ENCODE measurements at places on chromosomes 13 and 19.

DNA sequence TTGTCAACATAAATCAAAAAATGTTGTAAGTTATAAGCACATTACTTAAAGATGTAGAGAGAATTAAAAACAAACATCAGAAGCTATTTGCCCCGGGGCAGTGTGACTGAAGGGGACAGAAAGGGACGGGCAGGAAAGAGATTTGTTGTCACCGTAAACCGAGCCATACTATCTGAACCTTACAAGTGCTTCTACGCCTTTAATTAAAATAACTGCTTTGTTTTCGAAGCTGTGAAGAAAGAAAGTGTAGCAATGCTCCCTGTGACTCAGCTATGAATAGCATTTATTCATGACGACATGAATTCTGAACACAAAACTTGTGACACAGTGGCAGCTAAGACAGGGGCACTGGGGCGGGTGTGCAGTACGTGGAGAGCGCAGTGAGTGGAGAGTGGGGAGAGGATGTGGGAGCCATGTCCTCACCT is 30.0 kb downstream of the ZNF787 start:
- no peak for DNase-seq

DNA sequence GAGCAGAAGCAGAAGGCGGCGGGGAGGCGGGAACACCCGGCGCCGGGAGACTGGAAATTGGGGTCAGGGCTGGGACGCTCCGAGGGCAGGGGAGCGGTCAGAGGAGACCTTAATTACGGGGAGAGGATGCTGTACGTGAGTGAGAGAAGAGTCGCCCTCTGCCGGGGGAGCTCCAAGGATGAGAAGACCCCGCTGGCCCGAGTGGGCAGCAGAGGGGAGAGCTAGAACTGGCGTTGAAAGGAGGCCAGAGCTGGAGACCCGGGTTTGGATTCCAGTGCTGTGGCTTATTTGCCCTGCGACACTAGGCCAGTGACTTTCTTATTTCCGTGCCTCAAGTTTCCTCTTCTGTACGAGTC is 536 bp downstream of the FAM32A start:
- peak; percentile 87 for DNase-seq

- DNase-seq, result peak; percentile 79
These were observed 50.3 kb upstream of the SIN3B start for GRCh38 chr19:16778796-16779411.

- no peak for DNase-seq
These were observed 143.6 kb downstream of the OXGR1 start for GRCh38 chr13:96850538-96851145.

GRCh38 chr13:94859278-94859691 is 146.9 kb upstream of the SOX21 start:
- peak; percentile 83 for DNase-seq

DNA sequence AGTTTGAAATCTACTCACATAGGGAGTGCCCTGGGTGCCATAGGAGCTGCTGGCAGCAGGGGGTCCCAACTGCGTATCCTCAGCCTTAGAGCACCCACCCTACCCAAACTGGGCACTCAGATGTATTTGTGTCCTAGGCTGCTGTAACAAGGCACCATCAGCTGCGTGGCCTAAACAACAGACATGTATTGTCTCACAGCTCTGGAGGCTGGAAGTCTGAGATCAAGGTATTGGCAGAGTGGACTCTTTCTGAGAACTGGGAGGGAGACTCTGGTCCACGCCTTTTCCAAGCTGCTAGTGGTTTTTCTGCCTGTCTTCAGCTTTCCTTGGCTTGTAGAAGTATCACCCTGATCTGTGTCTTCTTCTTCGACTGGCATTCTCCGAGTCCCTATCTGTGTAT is 83.6 kb downstream of the FGF14 start:
- no peak for DNase-seq

DNA sequence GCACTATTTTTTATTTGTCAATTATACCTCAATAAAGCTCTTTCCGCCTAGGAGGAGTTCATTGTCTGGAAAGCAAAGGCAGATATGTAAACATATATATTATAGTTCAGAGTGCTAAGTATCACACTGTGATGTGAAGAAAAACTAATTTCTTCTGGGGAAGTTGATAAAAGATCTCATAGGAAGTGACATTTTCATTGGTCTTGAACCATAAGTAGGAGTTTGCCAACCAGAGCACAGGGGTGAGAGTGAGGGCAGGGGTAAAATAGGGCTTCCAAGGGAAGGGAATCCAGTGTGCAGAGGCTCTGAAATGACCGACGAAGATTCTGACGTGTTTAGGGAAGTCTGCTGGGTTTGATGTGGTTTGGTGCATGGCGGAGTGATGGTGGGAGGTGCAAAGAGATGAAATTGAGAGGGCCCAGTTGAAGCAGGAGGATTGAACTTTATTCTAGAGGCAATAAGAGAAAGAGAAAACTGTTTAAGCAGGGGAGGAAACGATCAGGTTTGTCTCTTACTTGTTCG is 780 bp upstream of the GTF2F2 start:
- no peak for DNase-seq

DNA sequence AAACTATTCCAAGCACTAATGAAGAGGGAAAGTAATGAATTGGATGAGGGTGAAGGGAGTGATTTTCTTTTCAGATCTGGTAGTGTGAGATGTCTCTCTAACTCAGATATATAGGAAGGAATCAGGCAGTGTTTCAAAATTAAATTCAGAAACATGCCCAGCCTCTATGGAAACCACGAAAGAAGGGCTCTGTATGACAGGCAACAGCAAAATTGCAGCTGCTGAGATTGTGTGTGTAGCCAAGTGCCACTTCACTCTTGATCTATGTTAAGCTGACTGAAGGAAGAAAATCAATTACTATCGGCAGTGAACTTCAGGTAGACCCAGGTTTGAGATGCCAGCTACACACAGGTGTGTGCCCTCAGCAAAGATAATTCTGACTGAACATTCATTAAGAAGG is 387.4 kb downstream of the PCDH9 start:
- DNase-seq, result no peak

GRCh38 chr19:9406798-9407352 is 28.5 kb downstream of the ZNF266 start:
- peak; percentile 83 for DNase-seq

GRCh38 chr13:94967183-94968039 is 255.1 kb upstream of the SOX21 start:
- DNase-seq, result no peak

DNA sequence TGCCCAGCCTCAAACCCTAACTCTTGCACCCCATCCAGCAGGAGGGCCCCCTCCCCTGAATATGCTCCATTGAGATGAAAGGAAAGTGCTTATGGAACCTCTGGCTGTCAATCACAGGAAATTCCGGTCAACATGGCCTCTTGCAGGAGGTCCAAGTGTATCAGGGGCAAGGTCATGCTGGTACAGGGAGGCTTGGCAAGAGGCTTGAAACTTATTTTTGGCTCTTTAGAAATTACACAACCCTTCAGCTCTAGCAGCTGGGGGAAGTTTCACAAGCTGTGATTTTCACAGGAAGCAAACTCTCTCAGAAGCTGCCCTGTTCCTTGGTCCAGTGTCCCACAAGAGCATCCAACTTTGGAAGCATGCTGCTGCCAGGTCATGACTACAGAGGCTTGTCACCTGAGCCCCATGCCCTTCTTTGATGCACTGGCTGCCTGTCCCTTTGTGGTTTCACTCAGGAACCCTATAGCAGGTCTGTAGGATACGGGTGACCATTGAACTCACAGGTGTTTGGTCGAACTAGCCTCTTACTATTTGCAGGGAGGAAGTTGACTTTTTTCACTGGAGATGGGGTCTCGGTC is 8.4 kb downstream of the ASF1B start:
- no peak for DNase-seq

- no peak for DNase-seq
These were observed 12.4 kb downstream of the ZNF780A start for GRCh38 chr19:40078377-40078776.

- no peak for DNase-seq
These were observed 45.2 kb downstream of the GPR180 start for GRCh38 chr13:94646904-94647303.

DNA sequence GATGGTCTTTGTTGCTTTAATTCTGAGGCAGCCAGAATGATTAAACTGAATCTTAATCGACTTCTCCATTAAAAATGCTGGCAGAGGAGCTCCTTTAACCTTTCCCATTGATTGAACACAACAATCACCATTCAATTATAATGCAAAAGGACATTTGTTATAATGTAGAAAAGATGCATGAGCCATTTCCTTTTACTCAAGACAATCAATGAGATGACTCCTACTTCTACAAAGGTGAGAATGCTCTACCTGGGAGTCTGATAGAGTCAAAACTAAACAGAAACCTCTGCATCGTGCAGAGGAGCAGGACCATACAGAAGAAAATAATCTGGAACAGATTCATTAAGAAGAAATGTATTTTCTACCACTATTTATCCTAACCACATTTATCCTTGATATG is 253.6 kb upstream of the DACH1 start:
- DNase-seq, result no peak

DNA sequence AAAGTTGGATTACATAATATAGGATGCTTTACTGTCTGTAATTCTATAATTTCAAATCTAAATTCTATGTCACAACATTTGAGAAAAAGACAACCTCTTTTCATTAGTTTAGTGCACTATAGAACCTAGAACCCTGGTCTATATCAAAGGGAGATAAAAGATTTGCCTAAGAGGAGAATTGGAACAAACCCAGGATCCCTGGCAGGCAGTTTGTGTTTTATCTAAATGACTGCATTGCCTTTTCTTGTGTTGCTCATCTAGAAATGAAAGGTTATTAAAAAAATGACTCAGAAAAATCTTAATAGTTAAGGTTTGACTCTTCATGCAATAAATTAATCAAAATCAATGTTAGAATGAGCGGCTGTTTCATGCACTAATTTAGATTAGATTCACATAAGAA is 96.7 kb downstream of the PCDH9 start:
- no peak for DNase-seq

DNA sequence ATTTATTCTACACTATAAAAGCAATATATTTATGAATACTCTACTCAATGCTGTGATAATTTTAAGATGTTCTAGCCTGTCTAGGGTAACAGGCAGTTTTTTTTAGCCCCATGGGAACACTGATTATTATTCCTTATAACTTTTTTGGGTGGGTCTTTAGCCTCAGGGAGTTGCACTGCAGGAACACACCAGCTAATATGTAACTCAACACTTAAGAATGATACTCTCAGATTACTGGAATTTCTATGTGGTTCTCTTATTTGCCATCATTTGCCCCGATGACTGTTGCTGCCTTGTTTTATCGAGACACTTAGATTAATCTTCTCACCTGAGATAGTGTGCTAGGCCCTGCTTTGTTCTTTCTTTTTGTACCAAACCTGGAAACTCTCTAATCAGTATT is 396.9 kb upstream of the SLITRK1 start:
- no peak for DNase-seq

DNA sequence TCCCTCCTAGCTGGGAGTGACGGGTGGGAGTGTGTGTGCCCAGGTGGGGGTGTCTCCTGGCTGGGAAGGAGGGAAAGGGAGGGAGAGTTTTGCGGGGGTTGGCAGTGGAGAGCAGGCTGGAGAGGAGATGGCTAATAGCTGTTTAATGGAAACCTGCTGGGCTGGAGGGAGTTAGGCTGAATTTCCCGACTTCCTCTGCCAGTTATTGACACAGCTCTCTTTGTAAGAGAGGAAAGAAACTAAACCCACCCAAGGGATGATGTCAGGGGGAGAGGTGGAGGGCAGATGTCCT is 10.2 kb upstream of the ILF3 start:
- DNase-seq, result no peak

- no peak for DNase-seq
These were observed 32.5 kb downstream of the MARK4 start for GRCh38 chr19:45283443-45284033.

DNA sequence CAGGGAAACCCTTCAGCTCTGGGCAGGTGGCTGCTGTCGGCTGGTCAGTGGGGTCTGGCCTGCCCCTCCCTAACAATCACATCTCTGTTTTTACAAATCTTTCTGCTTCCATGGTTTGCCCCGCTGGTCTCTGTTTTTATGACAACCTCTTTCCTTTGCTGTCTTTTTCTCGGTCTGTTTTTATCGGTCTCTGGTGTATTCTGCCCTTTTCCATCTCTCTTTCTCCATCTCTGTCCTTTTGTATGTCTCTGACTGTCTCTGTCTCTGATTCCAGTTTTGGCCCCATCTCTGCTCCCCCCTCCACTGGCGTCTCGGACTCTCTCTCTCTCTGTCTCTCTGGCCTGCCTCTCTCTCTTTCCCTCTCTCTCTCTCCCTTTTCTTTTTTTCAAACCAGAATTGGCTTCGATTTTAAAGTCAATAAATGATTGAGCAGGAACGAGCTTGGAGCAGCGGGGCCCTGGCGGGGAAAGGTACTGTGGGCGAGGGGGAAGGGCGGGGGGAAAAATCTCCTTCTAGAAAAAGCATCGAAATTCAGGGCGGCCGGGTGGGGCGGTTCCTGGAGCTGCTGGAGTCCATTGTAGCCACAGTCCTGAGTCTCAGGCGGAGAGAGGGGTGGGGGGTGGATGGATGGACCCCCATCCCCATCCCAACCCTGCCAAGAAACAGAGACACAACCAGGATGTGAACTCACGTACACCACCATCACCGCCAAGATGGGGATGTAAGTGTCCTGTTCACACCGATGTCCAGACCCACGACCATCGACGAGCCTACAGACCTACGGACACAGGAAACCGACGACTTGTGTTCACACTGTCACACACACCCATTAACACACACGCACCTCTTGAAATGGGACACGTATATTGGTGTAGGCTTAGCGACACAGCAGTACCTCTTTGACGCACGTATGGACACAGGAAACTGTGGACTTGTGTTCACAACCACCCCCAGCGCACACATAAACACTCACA is 3.0 kb downstream of the NFIX start:
- DNase-seq, result no peak

DNA sequence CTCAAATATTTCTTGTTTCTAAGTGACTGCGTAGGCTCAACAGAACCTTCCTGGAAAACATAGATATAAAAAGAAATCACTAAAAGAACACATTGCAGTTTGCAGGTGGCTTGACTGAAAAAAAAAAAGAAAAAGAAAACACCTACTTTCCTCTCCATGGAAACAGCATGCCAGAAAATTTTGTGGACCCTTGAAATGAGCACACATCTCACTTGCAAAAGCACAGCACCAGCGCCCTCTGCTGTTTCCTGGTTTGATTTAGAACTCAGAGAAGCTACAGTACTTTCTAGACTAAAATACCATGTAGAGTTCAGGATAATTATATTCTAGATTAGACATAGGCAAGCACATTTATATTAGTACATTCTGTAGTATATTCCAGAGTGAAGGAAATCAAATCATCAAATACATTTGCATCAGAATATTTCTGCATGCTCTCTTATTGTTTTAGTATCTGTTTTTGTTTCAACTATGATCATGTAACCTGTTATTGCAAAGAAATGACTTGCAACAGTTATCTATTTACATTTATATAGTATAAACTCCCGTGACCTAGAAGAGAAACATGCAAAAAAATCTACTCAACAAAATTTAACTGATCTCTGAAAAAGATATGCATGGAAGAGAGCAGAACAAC is 22.3 kb upstream of the XPO4 start:
- peak; percentile 75 for DNase-seq

GRCh38 chr13:100573121-100573520 is 15.5 kb downstream of the GGACT start:
- DNase-seq, result no peak

- peak; percentile 85 for DNase-seq
These were observed 730 bp downstream of the NRTN start for GRCh38 chr19:5805462-5806132.

- DNase-seq, result peak; percentile 82
These were observed at the start of gene LILRA2 for GRCh38 chr19:54573330-54573872. Gene LILRA2, plus strand, starts transcription at chr19:54573790. Its CDS starts 89 bp downstream, at chr19:54573879.

Measured in spleen (tissue), 13 donors.